CD8-positive, alpha-beta T cell (primary cell): ENCODE measurements at places on chromosomes 5 and 9.

GRCh38 chr9:84969084-84969483, 299.6 kb downstream of the NTRK2 start:
- no peak for DNase-seq

- DNase-seq, result no peak
Observed at GRCh38 chr5:150034662-150035061, 34.1 kb downstream of the HMGXB3 start.

DNA sequence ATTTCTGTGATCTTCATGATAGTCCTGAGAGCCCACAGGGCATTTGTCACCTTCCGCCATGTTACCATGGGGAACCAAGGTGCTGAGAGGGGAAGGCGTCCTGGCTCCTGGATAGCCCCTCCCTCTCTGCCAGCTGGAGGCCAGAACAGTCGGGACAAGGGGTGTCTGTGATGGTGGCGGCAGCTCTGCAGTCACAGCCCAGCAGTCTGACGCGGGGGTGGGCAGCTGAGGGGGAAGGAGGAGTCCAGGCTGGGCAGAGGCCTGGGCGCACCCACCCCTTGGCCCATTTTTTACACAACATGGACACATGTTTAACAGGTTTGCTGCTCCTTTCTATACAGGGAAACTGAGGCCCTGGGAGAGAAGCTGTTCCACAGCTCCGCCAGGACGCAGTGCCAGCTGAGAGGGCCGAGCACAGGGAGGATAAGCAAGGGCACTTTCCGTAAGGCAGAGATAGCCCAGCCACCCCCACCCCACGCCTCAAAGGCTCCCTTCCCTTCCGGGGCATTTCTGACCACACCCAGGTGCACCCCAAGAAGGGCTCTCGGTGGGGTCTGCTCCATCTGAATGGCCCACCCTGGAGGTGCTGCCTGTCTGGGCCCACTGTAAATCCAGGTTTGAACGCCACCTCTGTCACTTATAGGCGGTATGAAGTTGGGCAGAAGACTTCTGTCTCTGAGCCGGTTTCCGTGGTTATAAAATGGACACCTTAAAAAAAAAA, 17.1 kb downstream of the LRRC8A start:
- no peak for DNase-seq

GRCh38 chr5:142872795-142873194, 102.6 kb downstream of the ARHGAP26 start:
- DNase-seq, result no peak

- no peak for DNase-seq
Observed at GRCh38 chr5:72066705-72067107, 40.6 kb upstream of the MAP1B start.

GRCh38 chr5:124923131-124923530, 176.7 kb upstream of the ZNF608 start:
- DNase-seq, result no peak

DNA sequence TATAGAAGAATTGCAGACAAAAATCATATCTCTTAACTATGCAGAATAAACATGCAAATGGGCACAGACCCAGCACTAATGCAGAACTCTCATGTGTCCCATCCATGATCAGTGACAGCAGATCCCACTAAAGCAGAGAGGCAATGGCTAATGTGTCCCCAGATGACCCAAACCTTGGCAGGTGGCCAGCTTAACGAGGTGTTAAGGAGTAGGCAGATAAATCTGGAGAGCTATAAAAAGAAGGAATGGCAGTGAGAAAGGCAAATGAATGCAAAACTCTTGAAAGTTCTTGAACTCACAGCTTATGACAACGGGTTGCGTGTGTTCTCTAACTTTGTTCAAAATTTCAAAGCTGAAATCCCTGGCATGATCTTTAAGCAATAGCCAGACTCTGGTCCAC, 265.4 kb downstream of the RASEF start:
- DNase-seq, result no peak

DNA sequence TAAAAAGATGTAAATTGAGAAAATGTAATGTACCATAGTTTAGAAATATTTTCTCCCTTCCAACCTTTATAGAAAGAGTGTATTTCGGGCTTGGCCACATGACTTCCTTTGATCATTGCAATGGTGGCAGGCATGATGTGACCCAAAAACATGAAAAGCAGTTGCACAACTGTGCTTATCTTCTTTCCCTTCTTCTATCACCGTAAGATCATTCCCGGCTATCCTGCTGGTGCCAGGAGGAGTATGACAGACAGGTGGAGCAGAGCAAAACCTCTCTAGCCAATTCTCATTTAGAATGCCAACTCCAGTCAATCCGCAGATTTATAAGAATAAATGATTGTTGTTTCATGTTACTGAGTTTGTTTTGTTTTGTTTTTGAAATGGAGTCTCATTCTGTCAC, 10.6 kb upstream of the TESK1 start:
- DNase-seq, result no peak

DNA sequence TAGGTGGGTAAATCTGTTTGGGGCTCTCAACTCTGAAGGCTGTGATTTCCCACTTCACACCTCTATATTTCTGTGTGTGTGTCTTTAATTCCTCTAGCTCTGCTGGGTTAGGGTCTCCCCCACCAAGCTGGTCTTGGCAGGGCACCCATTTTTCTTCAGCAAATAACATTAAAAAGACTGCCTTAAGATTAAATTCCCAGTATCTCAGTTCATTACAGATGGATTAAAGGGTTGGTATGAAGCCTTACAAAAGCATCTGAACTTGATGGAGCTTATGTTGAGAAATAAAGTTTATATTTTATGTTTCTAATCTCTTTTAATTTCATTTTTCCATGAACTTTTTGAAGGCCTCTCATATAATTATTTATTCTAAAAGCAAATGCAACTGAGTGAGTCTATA, 11.7 kb downstream of the PCAT7 start:
- no peak for DNase-seq

GRCh38 chr9:25353783-25354182, 324.5 kb downstream of the TUSC1 start:
- no peak for DNase-seq

DNA sequence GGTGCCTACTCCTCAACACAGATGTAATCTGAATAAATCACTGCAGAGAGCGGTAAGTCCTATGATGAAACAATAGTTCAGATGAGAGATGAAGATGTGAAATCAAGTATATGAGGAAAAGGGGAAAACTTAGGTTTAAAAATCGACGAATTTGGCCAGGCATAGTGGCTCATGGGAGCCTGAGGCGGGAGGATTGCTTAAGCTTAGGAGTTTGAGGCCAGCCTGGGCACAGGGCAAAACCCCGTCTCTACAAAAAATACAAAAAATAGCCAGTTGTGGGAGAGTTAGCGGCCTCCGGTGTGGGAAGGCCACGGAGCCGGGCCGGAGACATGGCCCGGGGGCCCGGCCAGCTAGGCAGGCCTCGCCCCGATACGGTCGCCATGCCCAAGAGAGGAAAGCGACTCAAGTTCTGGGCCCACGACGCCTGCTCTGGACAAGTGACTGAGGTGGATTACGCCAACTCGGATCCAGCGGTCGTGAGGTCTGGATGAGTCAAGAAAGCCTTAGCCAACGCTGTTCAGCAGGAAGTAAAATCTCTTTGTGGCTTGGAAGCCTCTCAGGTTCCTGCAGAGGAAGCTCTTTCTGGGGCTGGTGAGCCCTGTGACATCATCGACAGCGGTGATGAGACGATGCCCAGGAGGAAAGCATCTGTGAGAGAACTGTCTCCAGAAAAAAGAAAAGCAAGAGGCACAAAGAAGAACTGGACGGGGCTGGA, 62.8 kb upstream of the SUB1 start:
- DNase-seq, result no peak

GRCh38 chr9:135248721-135249120, 161.3 kb downstream of the OLFM1 start:
- DNase-seq, result peak; percentile 6

DNA sequence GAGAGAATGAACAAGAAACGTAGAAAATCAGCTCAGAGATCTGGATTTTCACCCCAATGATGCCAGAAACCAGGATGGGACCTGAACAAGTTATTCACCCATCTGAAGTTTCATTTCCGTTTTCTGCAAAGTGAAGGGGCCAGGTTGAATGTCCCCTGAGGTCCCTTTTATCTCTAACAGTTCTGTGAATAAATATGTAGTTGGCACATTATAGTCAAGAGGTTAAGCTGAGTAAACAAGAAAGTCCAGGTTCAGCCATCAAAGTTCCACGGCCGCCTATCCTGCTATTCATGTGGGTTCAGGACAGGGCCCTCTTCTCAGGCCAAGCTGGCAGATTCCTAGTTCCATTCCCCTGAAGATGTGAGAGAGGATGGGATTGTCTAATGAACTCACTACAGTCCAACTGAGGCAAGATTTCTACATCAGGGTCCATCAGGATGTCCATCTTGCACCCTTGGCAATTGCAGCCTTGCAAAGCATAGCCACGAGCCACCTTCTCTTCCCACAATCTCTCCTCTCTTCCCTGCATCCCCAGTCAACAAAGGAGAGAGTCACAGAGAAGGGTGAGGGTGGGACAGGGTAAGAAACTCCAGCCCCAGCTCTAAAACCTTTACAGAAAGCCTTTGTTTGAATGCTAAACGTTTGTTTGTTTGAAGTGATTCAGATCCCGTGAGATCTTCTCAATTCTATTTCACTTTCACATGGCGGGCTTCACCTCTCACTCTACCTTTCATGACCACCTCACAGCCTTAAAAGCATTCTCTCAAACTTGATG, 311.0 kb downstream of the SLIT3 start:
- DNase-seq, result no peak

DNA sequence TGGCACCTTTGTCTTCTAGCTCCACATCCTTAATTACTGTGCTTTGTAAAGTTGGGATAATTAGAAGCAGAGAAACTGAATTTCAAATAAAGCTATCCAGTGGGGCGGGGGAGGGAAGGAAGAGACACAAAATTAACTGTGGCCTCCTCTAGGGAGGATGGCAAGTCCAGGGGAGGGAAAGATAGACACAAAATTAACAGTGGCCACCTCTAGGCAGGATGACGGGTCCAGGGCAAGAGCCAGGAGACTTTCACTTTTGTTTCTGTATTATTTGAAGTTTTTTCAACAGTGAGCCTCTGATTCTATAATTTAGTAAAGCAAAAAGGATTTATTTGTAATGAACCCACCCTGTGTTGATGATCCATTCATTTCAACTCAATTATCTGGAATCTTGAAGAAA, 335.9 kb downstream of the MSX2 start:
- DNase-seq, result no peak

GRCh38 chr5:86880785-86881492, 263.2 kb downstream of the COX7C start:
- peak; percentile 60 for DNase-seq

GRCh38 chr5:68086857-68087256, 128.7 kb upstream of the PIK3R1 start:
- no peak for DNase-seq

- no peak for DNase-seq
Observed at GRCh38 chr5:1660001-1660400, 136.2 kb upstream of the LPCAT1 start.

- DNase-seq, result peak; percentile 16
Observed at GRCh38 chr5:149345892-149346222, 558 bp downstream of the GRPEL2 start.

DNA sequence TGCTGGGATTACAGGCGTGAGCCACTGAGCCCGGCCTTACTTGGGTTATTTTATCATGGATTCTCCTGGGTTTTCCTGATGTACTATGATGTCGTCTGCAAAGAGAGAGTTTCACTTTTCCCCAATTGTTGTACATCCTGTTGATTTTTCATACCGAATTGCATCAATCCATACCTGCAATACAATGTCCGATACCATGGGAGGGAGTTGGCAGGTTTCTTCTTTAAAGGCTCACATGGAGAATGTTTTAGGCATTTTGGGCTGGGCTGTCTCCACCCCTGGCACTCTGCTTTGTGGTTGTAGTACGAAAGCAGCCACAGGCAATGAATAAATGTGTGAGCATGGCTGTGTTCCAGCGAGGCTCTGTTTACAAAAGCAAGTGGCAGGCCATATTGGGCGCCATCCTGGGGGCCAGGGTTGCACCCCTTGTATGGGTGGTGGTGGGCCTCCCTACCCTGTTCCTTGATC, 35.1 kb upstream of the EXOC3 start:
- no peak for DNase-seq

- DNase-seq, result no peak
Observed at GRCh38 chr9:11142965-11143738, 530.4 kb upstream of the PTPRD start.

DNA sequence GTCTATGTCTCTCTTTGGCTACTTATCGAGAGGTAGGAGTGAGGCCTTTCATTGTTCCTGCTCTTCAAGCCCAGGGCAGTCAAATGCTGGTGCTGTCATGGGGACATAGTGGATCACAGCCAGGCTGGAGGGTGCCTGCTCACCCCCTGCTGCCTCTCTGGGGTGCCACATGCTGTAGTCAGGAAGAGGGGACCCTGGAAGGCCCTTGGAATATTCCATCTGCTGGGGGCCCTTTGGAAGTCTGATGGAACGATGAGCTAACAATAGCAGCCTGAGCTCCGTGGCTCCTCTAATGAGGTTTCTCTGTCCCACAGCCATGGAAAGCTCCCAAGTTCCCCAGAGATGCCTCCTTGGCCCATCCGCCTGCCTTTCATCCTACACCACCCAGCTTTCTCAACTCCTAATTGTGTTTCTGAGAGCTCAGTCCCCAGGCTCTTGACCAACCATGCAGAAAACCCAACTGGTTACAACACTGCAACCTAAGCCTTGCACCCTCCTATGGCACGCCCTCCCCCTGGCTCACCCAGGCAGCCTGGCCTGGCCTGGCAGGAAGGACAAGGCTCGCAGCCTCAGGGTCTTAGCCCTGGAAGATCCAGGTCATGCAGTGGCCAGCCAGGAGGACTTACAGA, 91.7 kb downstream of the NRG2 start:
- no peak for DNase-seq

GRCh38 chr9:134379831-134380365, 53.6 kb downstream of the RXRA start:
- DNase-seq, result no peak

- DNase-seq, result no peak
Observed at GRCh38 chr5:23314827-23315226, 192.6 kb upstream of the PRDM9 start.

DNA sequence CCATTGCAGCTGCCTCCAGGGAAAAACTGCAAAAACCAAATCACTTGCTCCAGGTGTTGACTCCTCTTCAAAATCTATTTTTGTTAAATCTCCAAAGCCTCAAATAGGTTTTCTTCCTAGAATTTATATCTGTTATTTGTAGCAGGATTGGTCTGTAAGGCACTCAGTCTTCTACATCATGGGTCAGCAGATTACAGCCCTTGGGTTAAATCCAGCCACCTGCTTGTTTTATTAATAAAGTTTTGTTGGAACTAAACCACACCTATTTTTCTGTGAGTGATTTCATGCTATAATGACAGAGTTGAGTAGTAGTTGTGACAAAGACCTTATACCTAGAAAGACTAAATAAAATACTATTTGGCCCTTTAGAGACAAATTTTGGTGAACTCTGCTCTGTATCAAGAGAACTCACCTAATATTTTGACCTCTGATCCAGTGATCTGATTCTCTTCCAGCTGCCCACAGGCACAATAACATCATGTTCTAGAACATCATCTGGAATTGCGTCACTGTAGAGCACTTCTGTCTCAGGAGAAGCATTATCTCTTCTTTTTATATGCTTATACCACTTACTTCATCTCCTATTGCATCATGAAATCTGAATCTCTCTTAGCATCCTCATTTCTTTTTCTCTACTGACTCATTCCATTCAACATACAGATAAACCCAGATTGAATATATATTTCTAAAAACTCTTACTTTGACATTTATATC, 130.1 kb downstream of the RPS23 start:
- no peak for DNase-seq

GRCh38 chr9:37498457-37498856, 12.7 kb downstream of the POLR1E start:
- DNase-seq, result no peak
